ENCODE measurements at places on chromosomes 7 and 10. TPM values are rescaled to one million over a fixed set of nuclear protein-coding genes. Genes with fewer than 3 reads are reported as not detected.

INMT gene
- 35.5 TPM for total RNA-seq

RAB19 gene
- 0.52 TPM for total RNA-seq

H2BK1 gene
- total RNA-seq: not detected

LIPJ gene
- total RNA-seq: 0.52 TPM

AOAH gene
- total RNA-seq: 5.2 TPM

LRRD1 gene
- 0.52 TPM for total RNA-seq

MARVELD1 gene
- total RNA-seq: 17.2 TPM

ATP6V0E2 gene
- total RNA-seq: 5.2 TPM

SFTPA2 gene
- total RNA-seq: 0.52 TPM

ANKRD7 gene
- 3.1 TPM for total RNA-seq

AKR1C1 gene
- 9.9 TPM for total RNA-seq

PNLIPRP3 gene
- total RNA-seq: under 0.01 TPM

MYL10 gene
- 8.4 TPM for total RNA-seq

CDK1 gene
- 17.2 TPM for total RNA-seq

PRSS37 gene
- not detected for total RNA-seq

CDH23 gene
- total RNA-seq: 3.7 TPM

ADAMTS14 gene
- 5.7 TPM for total RNA-seq

SPDYE2 gene
- not detected for total RNA-seq

FAM237B gene
- total RNA-seq: not detected

UTF1 gene
- total RNA-seq: not detected

DMBT1 gene
- total RNA-seq: not detected

KIF5B gene
- total RNA-seq: 52.2 TPM

NUTM2A gene
- total RNA-seq: 1.0 TPM

OPN4 gene
- not detected for total RNA-seq
